ENCODE measurements at places on chromosomes 2 and 18. TPM values are rescaled to one million over a fixed set of nuclear protein-coding genes. Genes with fewer than 3 reads are reported as not detected.
A peak's percentile ranks its signal among the peaks of the same experiment; 100 is the strongest.

DNA sequence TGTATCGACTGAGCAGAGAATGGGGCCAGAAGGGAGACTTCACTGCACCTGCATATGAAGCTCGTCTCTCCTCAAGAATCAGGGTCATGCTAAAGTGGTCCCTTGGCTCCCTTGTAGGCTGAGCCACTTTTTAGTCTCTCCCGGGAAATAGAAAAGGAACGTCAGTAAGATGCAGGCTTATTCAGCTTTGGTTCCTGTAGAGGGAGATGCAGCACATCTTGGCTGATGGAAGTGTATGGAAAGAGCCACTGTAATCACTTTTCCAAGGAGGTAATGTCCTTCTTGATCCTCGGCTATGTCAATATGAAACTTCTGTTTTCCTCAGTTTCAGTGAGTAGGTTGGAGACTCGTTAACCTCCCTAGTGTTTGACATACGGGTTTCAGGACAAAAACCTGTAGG, 235.2 kb downstream of the GCA start:
- no peak for DNase-seq

- no peak for DNase-seq
These were observed 688.4 kb upstream of the SYT4 start for GRCh38 chr18:43965691-43966090.

- DNase-seq: no peak
These were observed 998.4 kb downstream of the SOCS6 start for GRCh38 chr18:71287268-71287667.

The CHPF gene
- 4.8 TPM for polyA plus RNA-seq

The GATA6 gene
- polyA plus RNA-seq: 4.9 TPM

The RNF152 gene
- polyA plus RNA-seq: 0.15 TPM

DNA sequence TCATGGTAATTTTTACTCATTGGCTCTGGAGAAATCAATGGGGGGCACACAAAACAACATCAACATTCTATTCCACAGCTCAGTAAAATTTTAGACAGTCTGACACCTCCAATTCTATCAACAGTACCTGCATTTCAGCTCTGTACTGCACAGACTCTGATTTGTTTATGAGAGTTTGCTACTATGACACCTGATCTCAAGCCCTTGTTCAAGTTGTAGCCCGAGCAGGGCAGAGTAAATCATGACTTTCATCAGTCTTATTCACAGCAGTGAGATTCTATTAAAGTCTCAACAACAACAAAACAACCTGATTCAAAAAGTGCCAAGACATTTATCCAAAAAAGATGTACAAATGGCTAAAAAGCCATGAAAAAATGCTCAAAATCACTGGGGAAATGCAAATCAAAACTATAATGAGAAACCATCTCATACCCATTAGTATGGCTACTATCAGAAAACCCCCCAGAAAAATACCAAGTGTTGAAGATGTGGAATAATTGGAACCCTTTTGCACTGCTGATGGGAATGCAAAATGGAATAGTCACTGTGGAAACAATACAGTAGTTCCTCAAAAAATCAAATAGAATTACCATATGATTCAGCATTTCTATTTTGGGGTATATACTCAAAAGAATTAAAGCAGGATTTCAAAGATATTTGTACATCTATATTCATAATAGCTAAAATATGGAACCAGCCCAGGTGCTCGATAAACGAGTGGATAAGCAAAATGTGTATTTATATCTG, 71.7 kb upstream of the RBMS1 start:
- no peak for DNase-seq

- DNase-seq: no peak
These were observed 25.6 kb upstream of the RPE start for GRCh38 chr2:209976698-209977385.

DNA sequence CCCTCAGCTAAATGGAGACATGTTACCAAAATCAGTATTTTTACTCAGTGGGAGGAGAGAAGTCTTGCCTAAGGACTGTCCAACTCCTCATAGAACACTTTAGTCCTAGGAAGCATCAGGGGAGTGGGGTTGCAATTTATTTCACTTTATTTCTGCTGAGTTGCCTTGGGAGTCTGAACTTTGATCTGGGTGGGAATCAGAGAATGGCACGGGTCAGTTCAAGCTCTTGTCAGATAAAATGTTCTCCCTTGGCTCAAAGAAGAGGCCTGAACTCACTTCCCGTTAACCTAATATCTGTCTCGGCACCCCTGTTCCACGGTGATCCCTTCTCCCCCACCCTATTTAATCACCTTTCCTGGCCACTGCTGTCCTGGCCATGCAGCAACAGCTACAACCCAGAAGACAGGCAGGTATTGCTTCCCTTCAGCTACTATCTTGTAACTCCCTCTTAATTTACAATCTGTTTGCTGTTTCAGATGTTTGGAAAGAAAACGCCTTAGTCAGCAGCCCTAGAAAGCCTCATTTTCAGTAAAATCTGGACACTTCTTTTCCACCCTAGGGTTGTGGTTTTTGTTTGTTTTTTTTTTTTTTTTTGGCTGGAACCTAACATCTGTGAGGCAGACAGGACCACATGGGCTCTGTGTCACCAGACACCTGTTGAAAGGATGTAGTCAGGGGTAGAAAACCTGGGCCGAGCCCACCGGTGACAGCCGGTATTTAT, 52.5 kb downstream of the SERTAD2 start:
- no peak for DNase-seq

DNA sequence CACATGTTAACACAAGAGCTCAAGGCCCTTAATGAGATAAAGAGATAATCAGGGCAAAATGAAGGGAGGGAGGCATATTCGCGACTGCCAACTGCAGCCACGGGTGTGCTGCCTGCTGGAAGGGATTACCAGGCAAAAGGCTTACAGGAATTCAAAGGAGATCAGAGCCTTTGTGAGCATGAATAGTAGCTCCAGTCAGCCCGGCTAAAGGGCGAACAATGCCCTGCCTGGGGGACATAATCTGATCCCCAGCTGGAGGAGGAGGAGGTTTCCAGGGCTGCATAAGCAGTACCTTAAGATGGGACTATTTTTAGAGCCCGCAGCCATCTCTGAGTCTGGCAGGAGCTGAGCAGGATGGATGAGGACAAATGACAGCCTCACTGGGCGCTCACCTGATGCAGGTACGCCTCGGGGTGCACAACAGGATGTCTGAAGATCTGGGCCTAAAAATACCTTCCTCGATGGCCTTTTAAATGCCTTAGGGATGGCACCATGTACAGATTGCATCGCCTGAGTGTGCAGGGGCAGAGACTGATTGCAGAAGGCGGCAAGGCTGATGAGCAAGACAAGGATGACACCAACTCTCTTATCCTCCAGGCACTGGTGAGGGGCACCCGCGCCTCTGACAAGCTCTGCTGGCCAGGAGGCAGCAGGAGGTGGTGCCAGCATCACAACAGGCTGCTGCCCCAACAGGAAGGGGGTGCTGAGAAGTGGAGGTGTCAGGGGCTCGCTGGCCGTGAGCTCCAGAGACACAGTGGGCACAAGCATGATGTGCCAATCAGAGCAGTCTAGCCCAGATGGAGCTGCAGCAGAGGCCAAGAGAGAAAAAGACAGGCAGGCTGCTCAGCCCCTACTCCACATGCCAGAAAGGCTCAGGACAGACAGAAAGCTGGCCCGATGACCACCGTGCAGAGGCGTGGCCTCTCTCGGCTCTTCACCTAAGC, 111.4 kb downstream of the EIPR1 start:
- peak; percentile 39 for DNase-seq

GRCh38 chr2:27954221-27954673, 63.7 kb downstream of the BABAM2 start:
- no peak for DNase-seq

The POTEI gene
- not detected for polyA plus RNA-seq

- DNase-seq: no peak
These were observed 16.1 kb downstream of the SNORC start for GRCh38 chr2:232886176-232886575.

- DNase-seq: peak; percentile 24
These were observed 3.5 kb upstream of the CHRNG start for GRCh38 chr2:232535761-232536530.

The CYRIA gene
- 11.1 TPM for polyA plus RNA-seq

GRCh38 chr18:37270666-37271052, 294.9 kb downstream of the CELF4 start:
- DNase-seq: no peak

The OTX1 gene
- polyA plus RNA-seq: not detected

The ARHGAP28 gene
- 1.9 TPM for polyA plus RNA-seq

DNA sequence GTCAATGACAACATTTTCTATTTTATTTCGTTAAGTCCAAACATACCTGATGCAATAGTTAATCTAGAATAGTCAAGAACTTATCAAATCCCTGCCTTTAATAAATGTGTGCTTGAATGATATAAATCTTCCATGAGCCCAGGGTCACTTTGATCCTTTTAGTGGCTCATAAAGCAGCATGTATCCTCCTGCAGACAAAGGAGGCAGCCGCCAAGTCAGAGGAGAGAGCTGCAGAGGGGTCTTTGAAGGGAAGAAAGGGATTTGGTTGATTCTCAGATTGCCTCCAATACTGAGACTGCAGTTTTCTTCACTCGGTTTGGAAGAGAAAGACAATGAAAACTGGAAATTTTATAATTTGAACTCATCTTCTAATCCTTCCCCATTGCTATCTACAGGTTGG, 378.4 kb upstream of the PIK3C3 start:
- DNase-seq: no peak

GRCh38 chr18:9139400-9140039, 2.9 kb downstream of the ANKRD12 start:
- DNase-seq: no peak

The DSC1 gene
- polyA plus RNA-seq: not detected

The VWC2L gene
- polyA plus RNA-seq: not detected

GRCh38 chr2:73852020-73852419, 23.3 kb downstream of the STAMBP start:
- no peak for DNase-seq

- no peak for DNase-seq
These were observed 93.1 kb downstream of the LRP1B start for GRCh38 chr2:142037744-142038143.

GRCh38 chr2:70886541-70886987, 49.1 kb upstream of the ATP6V1B1 start:
- no peak for DNase-seq

GRCh38 chr2:1546023-1546591, 132.8 kb downstream of the TPO start:
- DNase-seq: no peak

- no peak for DNase-seq
These were observed 28.2 kb upstream of the INO80C start for GRCh38 chr18:35525795-35526494.

The LRATD1 gene
- 0.22 TPM for polyA plus RNA-seq

The KIDINS220 gene
- 6.8 TPM for polyA plus RNA-seq

GRCh38 chr2:216372761-216373291, 543 bp upstream of the MARCHF4 start:
- no peak for DNase-seq

- no peak for DNase-seq
These were observed 5.8 kb upstream of the COLEC12 start for GRCh38 chr18:506264-506663.

The HOXD1 gene
- polyA plus RNA-seq: 0.49 TPM

- peak; percentile 69 for DNase-seq
These were observed 85.7 kb downstream of the PXDN start for GRCh38 chr2:1658394-1659151.

DNA sequence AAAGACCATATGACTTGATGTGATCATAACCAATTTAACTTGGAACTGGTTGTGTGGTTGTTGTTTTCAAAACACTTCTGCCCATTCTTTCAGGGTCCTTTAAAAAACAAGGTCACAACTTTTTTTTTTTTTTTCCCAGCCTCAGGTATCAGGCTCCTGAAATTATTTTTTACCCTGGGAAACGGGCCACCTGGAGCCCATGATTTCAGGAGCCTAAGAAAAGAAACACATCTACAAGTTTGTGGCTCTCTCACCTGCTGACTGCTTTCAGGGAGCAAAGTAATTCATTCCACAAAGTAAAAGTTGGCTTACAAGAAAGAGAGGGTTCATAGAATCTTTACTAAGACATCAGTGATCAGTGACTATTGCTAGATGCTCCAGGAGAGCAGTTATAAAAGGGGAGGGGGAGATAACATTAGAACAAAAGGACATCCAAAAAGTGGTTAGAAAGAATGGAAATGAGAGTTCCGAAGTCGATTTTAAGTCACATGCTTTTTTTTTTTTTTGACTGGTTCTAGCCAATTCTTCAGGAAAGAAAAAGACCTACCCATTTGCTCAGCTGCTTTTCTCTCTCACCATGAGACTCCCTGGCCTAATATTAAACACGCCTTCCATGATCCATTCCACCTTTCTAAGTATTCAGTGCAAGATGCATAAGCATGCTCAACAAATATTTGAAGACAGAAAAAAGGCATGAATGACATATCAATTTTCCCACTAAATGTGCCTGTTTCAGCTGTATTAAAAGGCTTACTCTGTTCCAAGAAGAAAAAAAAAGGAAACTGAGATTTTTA, 267.3 kb downstream of the LRATD1 start:
- DNase-seq: no peak

- no peak for DNase-seq
These were observed 20.8 kb upstream of the ATIC start for GRCh38 chr2:215290980-215291599.

DNA sequence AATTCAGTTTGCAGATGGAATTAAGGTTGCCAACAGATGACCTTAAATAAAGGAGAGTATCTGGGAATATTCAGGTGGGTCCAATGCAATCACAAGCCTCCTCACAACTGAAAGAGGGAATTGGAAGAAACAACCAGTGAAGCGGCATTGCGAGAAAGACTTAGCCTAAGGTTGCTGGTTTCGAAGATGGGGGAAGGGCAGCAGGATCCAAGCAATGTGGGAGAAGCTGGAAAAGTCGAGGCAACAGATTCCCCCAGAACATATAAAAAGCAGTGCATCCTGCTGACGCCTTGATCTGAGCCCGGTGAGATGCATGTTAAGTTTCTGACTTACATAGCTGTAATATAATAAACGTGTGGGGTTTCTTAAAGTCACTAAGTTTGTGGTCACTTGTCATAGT, 162.5 kb downstream of the NDUFA10 start:
- no peak for DNase-seq
